AG08396 (cell line): ENCODE measurements at places on chromosomes 3 and 15.
A peak's percentile ranks its signal among the peaks of the same experiment; 100 is the strongest.

- DNase-seq, result no peak
Observed at GRCh38 chr3:6862041-6862879, 1.3 kb downstream of the GRM7 start.

- DNase-seq, result no peak
Observed at GRCh38 chr3:156207802-156208685, 87.7 kb downstream of the KCNAB1 start.

DNA sequence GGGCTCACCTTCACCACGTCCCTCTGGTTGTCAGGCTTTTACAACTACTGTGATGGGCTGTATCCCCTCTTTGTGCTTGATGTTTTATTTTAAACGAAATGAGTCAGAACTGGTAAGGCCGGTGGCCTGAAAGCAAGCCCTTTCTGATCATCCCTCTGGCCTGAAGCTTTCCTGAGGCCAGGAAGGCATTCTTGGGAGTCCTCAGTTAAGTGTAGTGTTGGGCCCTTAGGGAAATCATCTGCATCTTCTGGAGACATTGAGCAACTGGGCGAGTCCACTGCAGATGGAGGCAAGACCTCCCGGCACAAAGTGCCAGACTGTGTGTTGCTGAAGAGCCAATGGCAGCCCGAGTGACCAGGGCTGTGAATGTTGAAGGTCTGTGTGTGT, 33.0 kb upstream of the AMOTL2 start:
- DNase-seq, result no peak

- peak; percentile 52 for DNase-seq
Observed at GRCh38 chr3:150292891-150293290, 115.2 kb upstream of the TSC22D2 start.

GRCh38 chr3:140443073-140443472, 234.8 kb upstream of the TRIM42 start:
- no peak for DNase-seq

DNA sequence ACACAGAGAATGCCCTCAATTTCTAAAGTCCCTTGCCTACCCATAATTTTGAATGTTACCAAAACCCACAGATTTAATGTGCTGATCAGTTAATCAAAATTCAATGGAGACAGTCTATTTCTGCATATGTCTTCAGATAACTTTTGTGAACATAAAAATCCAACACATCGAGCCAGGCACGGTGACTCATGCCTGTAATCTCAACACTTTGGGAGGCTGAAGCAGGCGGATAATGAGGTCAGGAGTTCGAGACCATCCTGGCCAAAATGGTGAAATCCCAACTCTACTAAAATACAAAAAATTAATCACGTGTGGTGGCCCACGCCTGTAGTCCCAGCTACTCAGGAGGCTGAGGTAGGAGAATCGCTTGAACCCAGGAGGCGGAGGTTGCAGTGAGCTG, 49.3 kb downstream of the PEAK1 start:
- no peak for DNase-seq

DNA sequence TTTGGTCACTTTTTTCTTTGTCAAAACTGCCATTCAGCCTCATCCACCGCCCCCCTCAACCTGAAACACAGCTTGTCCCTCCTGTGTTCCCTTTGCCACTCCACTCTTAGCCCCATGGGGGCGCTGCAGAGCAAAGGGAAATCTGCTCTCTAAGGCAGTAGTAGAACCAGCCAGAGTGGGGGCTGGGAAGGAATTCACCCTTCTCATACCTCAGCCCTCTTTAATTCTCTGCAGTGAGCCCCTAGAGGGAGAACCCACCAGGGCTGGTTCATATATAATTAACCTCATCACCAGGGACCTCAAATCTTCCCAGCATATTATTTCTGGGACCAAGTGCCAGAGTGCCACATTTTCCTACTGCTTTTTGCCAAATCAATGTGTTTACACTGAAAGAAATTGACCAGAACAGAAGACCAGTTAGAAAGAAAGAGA, 2.8 kb upstream of the BCL6 start:
- DNase-seq, result peak; percentile 70

GRCh38 chr15:75647370-75648155, at the start of gene SNX33:
Gene SNX33 (plus strand): TSS chr15:75647912. CDS start chr15:75649103, 1,191 bp downstream.
- DNase-seq, result peak; percentile 88

GRCh38 chr3:197753263-197753662, 3.6 kb downstream of the FYTTD1 start:
- no peak for DNase-seq

GRCh38 chr3:125109536-125109925, 53.7 kb upstream of the HEG1 start:
- no peak for DNase-seq

- peak; percentile 67 for DNase-seq
Observed at GRCh38 chr15:82875411-82876003, 66.1 kb downstream of the WHAMM start.

DNA sequence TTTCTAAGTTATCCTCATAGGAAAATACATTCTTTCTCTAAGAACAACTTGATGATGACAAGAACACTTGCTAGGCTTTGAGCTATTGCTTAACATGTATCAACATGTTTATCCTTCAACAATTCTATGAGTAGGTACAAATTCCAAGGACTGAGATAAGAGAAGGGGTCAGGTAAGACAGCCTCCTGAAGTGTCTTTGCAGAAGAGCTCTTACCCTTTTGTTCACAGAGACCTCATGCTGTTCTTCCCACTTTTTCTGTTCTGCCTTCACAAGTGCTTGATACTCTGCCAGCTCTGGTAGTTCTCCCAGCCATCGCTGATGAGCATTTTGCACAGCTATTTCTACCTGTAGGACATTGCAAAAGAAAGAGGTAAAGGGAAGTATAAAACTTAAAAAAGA, 50.9 kb downstream of the CEP152 start:
- no peak for DNase-seq

GRCh38 chr15:60774829-60775463, 296.0 kb upstream of the ICE2 start:
- DNase-seq, result no peak

DNA sequence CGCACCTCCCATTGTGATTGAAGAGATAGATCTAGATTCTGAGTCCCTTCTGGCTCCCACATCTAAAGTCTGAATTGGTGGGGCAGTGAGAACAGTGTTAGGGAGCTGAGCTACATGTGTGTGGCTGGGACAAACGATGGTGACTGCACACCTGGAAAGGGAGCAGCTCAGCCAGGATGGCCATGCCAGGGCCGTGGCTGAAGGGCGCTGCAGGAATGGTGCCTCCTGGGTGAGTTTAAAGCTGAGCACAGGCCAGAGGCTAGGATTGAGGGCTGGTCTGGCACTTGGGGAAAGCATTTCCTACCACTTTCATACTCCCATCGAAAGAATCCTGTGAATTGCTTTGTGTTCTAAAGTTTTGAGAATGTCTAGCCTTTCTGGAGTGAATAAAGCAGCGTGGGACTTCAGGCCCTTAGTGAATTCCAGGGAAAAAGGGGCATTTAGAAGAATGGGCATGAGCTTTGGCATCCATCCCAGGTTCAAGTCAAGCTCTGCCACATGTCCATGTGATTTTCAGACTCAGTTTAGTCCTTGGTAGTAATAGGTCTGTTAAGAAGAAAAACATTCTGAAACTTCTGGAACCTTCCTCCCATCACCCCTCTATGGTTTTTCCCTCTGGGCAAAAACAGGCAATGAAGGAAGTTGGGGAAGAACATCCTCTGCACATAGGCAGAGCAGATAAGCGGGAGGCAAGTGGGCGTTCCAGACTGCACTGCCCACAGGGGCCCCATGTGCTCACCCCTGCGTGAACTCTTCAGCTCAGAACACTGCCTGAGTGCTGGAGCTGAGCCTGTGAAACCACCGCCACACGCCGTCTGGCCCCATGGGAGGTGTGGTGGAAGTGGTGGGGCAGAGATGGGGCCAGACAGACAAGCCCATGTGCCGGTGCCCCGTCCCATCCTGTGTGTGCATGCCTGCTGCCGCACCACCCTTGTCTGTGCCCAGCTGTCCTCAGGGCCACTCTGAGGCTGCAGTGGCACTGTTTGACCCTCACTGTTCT, 12.9 kb upstream of the CPNE9 start:
- DNase-seq, result no peak

DNA sequence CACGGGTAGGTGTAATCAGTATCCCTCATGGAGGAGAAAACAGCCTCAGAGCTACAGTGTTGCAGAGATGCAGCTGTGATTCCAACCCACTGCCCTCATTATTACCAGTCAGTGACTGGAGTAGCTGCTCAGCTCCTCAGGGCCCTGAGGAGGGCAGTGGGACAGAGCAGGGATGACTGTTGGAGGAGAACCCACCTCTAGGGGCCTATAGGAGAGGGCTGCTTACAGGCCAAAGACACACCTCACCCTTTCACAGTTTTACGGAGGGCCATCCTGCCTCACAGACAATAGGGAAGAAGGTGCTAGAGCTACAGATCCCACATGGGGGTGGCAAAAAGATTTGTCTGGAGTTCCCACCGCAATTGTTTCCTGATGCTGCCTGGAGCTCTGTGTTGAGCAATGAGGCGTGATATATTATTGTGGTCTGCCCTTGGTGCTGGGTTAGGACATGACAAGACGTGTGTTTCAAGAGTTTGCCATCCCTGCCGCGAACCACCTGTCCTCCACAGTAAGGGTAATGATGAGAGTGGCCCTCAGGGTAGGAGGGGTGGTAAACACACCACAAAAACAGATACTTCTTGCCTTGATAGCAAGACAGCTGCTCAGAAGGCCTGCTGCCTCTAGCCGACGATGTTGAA, 140.5 kb upstream of the TPM1 start:
- no peak for DNase-seq

DNA sequence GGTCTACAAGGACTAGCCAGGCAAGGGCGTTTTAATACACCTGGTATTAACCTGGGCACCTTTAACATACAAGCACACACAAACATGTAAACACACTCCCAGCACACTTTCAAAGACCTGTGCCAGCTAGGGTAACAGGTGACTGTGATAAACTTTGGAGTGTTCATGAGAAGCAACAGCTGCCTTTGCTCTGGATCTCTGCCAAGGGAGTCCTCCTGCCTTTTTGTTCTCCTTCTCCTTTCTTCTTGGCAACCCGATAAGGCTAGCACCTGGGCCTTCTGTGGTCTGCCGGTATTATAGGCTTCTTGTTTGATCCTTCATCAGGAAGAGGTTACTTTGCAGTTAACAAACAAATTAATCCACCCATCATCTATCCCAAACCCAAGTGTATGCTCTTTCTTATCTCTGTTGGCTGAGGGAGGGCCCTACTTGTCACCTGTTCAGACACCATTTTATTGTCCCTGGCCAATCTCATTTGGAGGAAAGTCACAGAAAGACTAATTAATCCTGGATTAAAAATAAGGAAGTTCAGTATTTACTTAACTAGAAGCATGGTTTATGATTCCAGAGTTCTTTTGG, at the start of gene RETNLB:
RETNLB (minus strand) TSS at position 7 of the 579 bp plus-strand sequence. CDS start 225 bp downstream, outside the sequence.
- no peak for DNase-seq

GRCh38 chr15:48481802-48482201, 150.6 kb downstream of the DUT start:
- DNase-seq, result no peak

DNA sequence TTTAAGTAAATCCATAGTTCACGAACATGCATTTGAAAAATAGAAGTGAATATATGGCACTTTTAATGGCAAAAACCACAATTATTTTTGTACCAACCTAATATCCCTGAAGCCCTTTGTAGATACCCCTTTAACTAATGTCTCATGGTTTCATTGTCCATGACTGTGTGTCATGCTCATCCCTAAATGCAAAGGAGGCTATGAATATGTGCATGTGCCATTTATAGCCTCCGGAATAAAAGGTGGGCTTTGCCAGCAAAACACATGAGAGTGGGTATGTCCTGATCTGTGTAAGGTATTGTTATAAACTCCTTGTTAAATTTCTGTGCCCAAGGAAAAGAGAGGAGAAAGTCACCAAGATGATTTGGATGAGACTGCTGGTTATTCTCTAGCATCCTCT, 20.5 kb upstream of the SOX14 start:
- DNase-seq, result no peak

DNA sequence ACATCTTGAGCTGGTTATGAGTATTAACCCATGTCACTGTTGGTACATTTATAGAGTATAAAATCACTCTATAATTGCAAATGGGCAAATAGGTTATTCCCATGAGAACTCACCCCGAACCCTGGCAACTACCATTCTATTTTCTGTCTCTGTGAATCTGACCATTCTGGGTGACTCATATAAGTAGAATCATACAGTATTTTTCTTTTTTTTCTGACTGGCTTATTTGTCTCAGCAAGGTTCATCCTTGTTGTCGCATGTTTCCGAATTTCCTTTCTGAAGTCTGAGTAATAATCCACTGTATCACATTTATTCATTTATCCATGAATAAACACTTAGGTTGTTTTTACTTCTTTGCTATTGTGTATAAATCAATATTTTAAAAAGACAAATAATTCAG, 59.9 kb upstream of the CHRM5 start:
- no peak for DNase-seq

- DNase-seq, result no peak
Observed at GRCh38 chr3:8856721-8857120, 87.3 kb upstream of the OXTR start.

DNA sequence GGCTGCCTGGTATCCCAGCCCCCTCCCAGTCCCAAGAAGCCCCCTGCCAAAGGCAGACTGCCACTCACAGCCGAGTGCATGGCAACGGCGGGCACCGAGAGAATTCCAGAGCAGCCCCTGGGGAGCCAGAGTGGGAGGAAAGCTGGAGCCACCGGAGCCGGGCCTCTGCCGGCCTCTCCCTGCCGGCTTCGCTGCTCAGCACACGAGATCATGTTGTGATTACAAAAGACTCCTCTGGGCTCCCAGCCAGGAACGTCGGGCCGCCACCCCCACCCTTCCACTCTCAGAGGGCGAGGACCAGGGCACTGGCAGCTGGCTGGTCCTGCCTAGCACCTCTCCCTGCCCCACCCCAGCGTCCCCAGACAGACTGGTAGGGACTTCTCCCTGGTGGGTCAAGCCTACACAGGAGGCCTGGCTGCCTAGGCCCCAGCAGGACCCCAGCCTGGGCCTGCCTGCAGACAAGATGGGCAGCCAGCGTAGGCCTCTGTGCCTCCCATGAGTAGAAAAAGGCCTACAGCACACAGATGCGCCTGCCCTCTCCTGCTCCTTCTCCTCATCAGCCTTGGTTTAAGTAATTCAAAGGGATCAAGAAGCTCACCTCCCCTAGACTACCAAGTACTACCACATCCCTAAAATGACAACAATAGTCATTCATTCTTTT, at the start of gene CCDC9B:
CCDC9B (minus strand) TSS at position 200 of the 661 bp plus-strand sequence; CDS start at position 80, 120 bp downstream.
- DNase-seq, result peak; percentile 89

- DNase-seq, result peak; percentile 68
Observed at GRCh38 chr15:45641374-45641781, 6.5 kb downstream of the SQOR start.

- DNase-seq, result no peak
Observed at GRCh38 chr3:52238193-52238760, 681 bp downstream of the TWF2 start.

GRCh38 chr15:80755885-80756284, 23.3 kb upstream of the CEMIP start:
- DNase-seq, result no peak

DNA sequence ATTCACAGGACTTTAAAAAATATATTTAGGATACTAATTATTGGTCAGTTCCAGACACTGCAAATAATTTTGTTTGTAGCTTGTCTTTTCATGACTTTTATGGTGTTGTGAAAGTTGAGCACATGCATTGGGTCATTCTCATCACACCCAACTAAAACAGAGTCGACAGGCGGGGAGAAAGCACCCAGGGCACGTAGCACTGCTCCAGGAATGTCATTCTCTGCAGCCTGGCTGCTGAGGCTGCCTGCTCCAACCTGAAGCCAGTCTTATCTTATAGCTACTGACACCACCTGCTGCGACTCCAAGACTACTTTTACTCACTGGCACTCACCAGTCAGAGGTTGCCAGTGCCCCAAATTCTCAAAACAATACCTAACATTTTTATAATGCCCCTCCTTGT, 56.9 kb downstream of the ACAD9 start:
- no peak for DNase-seq
